ENCODE measurements at places on chromosomes 7 and 10.
A peak's percentile ranks its signal among the peaks of the same experiment; 100 is the strongest.

DNA sequence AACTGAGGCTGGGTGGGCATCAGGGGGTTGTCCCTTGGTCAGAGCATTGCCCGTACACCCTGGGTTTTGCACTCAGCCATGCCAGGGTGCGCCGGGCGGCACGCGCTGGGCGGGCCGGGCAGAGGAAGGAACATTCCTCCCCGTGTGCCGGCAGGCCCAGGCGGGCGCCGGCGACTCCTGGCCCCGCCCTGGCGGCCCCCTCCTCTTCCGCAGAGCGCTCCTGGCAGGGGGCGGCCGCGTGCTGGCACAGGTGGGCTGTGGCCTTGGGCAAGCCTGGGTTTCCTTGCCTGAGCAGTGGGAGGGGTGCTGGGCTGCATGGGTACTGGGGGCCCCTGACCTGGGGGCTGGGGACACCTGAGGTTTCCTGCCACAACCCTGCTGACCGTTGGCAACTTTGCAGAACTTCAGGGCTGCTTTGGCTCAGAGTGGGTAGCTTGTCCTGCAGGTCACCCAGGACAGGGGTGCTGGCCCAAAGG is 3.9 kb downstream of the LFNG start:
- DNase-seq: no peak

DNA sequence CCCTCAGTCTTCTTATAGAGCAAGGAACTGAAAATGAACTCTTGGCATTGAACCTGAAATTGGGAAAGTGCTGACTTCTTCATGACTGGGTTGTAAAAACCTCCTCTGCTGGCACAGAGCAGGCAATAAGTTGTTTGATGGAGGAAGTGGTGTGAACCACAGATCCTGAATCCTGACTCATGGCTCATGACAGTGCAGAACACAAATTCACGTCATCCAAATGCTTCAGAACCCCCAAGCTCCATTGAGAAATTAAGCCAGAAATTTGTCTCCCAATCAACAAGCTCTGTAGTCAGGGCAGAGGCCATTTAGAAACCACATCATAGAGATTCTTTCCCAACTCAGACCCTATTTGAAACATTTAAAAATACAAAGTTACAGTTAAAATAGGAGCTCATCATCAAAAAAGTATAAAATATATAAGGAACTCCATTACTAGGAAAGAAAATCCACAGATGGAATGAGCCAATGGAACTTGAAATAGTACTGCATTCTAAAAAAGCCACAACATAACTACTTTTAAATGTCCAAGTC is 10.3 kb upstream of the STK17A start:
- DNase-seq: no peak

- DNase-seq: no peak
These were observed 90.6 kb upstream of the ODAD2 start for GRCh38 chr10:28089467-28089866.

DNA sequence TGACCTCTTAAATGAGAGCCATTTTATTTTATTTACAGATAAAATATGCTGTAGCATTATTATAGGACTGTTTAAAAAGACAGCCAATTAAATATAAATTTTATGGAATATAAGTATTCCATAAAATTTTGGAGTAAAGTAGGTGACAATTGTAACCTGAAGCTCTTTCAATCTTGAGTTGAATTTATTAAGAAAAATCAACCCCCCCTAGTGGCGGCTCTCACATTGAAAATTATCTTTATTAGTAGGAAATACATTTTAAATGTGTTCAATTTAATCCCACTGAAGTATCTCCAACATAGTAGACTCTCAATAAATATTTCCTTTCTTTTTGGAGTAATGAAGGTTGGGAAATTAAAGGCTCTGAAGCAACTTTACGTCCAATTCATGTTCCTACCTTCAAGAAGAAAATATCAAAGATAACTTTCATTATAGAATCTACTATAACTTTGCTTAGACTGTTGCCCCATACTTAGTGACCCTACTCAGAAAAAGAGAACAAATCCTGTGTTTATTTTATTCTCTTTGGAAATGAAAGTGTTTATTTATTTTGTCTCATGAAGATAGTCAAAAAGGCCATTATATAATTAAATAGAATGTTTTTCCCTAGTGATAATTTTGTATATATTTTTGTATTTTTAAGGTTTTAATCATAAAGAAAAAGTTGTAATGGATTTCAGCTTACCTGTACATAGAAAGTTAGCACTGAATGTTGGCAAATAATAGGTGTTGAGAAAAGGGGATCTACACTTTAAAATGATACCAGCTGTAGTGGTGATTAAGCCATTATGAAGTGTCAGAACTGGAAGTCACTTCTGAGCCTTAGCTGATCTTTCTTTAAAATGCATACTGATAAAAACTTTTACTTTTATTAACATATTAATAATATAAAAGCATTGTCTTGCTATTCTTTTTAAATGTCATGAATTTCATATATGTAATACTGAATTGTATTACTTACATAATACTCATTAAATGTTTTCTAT is 3.3 kb downstream of the AHR start:
- DNase-seq: no peak

- DNase-seq: no peak
These were observed 71.6 kb downstream of the HERPUD2 start for GRCh38 chr7:35623381-35623780.

DNA sequence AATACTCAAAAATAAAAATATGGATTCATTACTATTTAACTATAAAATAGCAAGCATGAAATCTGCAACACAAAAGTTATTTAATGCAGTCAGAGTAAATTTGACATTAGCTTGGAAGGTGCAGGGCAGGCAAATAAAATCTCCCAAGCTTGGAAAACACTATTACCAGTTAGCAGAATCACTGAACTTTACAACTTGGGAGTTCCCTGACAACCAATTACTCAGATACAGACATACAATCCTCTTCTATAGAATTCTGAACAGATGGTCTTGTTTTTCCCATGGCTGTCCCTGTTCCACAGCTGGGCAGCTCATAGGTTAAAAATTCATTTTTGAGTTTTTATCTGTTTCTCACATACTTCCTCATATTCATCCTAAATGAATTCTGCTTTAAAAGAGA is 1002.6 kb downstream of the SORCS3 start:
- DNase-seq: no peak

- no peak for DNase-seq
These were observed 12.1 kb upstream of the LAMB1 start for GRCh38 chr7:108014747-108015682.

GRCh38 chr10:81963606-81964005 is 88.6 kb downstream of the NRG3 start:
- DNase-seq: no peak

DNA sequence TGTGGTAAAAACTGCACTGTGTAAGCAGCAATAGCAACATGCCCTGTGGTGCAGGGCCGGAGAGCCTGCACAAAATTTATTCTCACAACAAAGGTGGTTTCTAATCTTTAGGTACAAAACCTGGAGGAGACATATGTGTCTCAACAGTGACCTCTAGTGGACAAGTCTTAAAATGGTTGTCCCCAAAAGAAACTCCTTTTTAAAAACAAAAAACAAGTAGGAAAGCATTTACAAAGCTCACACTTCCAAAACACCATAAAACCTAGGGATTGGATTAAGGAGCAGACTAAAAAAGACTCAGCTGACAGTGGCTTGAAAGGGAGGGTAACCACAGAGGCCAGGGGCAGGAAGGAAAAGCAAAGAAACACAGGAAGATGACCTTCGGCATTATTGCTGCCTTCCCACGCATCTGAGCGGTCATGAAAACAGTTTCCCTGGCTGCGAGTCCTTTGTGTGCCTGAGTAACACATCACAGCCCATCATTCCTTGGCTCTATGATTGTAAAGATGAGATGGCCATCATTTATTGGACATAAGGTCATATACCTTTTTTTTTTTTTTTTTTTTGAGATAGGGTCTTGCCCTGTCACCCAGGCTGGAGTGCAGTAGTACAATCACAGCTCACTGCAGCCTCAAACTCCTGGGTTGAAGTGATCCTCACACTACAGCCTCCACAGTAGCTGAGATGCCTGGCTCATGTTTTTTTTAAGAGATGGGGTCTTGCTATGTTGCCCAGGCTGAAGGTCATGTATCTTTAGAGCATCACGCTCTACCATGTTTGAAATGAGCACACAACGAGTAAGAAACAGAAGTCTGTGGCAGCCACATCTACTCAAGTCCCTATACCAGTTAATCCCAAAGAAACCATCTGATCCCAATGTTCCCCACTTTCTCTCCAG is 39.5 kb downstream of the RSU1 start:
- no peak for DNase-seq

- no peak for DNase-seq
These were observed 40.0 kb downstream of the KCTD7 start for GRCh38 chr7:66668677-66669076.

GRCh38 chr10:34491678-34492077 is 323.4 kb downstream of the PARD3 start:
- no peak for DNase-seq

DNA sequence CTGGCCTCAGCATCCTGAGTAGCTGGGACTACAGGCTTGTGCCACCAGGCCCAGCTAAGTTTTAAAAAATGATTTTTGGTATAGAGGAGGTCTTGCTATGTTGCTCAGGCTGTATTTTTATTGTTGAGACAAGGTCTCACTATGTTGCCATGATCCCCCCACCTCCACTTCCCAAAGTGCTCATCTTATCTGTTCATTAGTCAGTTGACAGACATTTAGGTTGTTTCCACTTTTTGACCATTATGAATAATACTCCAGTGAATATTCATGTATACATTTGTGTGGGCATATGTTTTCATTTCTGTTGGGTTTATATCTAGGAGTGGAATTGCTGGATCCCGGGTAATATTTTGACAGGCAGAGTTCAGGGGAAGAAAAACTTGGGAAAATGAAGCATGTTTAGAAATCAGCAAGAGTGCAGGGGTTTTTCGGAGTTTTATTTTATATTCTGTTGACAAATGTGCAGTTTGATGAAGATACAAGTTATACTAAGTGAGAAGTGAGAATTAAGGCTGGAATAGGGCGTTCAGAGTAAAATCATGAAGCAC is 2.7 kb upstream of the SCD start:
- DNase-seq: no peak

DNA sequence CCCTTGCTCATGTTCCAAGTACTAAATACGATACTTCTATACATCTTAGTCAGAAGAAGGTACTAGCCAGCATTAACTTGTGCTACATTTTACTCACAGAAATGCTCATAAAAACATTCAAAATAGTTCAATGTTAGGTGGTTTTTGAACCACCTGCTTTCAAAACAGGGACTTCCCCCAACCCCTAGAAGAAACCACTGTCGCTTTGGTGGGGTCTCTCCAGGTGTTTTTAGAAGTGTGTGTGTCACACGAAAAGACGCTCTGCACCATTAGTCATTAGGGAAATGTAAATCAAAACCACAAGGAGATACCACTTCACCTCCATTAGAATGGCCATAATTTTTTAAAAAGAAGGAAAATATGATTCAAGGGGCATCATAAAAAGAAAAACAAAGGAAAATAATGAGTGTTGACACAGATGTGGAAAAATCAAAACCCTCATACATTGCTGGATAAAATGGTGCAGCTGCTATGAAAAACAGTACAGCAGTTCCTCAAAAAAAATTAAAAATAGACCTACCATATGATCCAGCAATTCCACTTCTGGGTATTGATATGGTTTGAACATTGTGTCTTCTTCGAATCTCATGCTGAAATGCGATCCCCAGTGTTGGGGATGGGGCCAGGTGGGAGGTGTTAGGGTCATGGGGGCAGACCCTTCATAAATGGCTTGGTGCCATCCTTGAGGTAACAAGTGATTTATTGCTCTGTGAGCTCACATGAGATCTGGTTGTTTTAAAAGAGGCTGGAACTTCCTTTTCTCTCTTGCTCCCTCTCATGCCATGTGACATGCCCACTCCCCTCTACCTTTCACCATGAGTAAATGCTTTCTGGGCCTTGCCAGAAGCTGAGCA is 74.2 kb downstream of the MALSU1 start:
- DNase-seq: no peak

DNA sequence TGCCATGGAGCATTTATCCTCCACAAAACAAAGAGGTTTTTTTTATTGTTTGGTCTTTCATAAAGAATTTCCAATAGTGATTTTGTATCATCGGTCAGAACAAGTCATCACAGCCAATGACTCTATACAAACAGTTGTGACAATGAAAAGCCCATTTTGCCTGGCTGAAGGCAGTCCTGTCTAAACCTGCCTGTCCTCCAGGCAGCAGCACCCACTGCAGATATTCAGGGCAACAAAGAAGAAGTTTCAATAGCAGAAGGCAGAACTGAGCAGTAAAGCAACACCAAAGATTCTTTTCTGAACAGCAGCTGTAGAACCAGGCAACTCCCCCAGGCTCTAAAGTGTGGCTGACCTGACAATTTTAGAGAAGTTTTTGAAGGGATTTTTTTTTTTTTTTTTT is 169.4 kb downstream of the FGFR2 start:
- no peak for DNase-seq

GRCh38 chr10:26573674-26574073 is 123.8 kb upstream of the PDSS1 start:
- DNase-seq: no peak

- no peak for DNase-seq
These were observed 34.0 kb upstream of the DNMBP start for GRCh38 chr10:100043796-100044195.

- DNase-seq: no peak
These were observed 343.0 kb upstream of the SEMA3D start for GRCh38 chr7:85529831-85530230.

- DNase-seq: no peak
These were observed 130.2 kb downstream of the GPR37 start for GRCh38 chr7:124635416-124635815.

GRCh38 chr10:70890917-70891431 is 2.6 kb upstream of the PCBD1 start:
- DNase-seq: no peak

DNA sequence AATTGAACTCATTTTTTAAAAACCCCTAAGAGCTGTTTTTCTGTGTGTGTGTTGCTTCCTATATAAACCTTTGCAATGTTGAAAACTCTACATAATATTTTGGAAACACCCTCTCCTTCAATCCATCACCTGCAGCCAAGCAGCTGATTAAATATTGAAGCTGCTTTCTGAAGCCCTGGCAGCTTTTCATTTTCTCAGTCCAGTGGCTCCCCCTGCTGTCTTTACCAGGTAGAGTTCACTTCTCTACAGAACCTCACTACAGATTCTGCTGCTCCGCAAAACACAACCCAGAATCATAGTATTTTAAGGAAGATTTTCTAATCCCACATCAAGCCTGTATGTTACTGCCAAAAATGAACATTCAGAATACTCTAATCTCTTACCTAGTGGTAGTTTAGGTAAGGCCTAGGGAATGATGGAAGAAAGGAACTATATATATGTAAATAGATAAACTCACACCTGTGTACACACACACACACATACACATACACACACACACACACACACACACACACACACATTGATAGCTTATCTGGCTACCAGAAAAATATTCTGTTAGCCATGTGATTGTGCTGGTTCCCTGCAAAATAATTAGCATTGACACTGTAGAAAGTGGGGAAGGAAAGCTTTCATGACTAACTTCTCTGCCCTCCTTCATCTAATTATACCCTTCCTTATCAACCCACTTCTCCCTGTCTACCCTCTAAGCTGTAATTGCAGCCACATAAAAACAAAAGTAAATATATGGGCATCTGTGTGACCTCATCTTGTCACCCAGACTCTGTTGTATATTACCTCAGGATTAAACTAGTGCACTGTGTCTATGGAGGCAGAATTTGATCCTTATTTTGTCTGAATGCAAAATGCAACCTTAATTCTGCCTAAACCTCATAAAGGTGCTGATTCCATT is 229.5 kb upstream of the FZD1 start:
- peak; percentile 6 for DNase-seq

Data from C1 segment of cervical spinal cord (tissue), 14 donors.